GM10248 (cell line): ENCODE measurements at places on chromosomes 16 and 17.

GRCh38 chr16:50884066-50884860, 142.4 kb downstream of the CYLD start:
- peak; percentile 57 for DNase-seq

- no peak for DNase-seq
Observed at GRCh38 chr17:28807925-28808634, 34.5 kb downstream of the FAM222B start.

GRCh38 chr17:82272495-82273326, 789 bp downstream of the CSNK1D start:
- peak; percentile 65 for DNase-seq

DNA sequence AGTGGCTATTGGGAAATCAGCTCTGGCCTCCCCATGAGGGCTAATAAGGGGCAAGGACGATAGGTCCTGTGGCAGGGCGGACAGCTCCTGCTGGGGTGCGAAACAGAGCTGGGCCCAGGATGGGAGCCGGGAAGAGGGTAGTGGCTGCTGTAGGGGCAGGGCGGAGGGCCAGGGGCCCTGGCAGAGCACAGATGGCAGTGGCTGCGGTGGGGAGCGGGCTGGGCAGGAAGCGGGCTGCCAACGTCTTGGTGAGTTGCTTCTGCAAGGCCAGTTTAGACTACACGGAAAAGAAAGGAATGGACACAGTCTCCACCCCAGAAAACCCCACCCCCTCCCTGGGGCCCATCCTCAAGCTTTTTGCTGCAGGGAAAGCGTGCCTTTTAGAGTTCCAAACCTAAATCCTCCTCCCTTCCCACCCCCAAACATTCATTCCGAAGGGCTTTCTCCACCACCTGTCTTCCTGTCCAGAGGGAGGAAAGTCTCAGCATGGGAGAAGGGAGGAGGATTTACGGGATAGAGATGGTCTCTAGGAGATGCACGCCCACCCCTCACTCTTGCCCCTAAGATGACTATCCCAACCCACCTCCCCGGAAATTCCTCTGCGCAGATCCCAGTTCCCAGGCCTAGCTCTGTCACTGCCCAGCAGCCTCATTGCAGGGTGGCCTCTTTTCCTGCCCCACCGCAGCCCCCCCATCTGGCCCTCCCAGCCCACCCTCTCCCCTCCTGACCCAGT, 7.1 kb downstream of the NKIRAS2 start:
- no peak for DNase-seq

DNA sequence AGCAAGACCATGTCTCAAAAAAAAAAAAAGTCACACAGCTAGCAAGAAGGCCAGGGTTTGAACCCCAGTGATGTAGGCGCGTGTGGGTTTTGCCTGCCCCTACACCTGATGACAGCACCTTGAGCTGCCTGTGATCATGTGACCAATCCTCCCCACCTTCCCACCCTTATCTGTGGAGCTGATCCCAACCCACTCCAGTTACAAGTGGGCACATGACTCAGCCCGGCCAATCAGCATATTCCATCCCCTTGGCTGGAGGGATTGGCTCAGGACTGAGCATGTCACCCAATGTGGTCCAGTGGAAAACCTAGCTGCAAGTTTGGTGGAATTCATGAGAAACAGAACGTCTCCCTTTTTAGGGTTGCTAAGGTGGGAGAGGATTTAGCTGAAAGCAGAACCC, 6.6 kb downstream of the TMEM114 start:
- no peak for DNase-seq

DNA sequence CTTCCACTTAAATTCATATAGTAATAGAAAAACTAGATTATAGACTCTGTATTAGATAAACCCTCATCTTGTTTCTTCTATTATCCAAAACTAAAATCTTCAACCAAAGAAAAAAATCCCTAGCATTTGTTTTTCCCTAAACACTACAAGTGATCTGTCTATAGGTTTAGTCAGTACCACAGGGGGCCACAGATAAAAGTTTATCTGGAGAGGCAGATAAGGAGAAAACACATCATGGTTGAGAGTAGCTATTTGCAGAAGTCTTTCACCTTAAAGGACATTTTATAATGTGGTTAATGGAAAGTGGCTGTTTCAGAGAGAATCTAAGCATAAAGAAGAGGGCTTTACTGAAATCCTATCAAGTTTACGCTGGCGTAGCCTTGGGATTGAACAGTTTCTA, 160.1 kb downstream of the CDK5R1 start:
- no peak for DNase-seq

DNA sequence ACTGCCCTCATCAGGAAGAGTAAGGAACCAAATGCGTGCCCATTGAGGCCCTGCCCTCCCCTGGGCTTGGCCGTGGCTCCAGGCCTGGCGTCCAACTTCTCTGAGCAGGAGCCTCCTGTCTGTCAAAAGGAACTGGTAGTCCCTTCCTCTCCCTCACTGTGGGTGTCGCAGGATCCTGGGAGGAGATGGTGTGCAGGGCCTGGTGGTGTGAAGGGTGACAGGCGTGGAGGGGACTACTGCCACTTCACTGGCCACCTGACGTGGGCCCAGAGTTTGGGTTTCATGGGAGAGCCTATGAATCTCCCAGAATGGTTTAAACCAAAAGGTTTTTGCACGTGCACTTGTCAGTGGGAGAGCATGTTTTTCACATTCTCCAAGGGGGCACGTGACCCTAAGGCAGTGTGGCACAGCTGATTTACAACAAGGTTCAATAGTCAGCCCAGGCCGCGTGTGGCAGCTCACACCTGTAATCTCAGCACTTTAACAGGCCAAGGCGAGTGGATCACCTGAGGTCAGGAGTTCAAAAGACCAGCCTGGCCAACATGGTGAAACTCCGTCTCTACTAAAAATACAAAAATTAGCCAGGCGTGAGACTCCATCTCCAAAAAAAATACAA, 12.5 kb downstream of the ARL2BP start:
- no peak for DNase-seq

DNA sequence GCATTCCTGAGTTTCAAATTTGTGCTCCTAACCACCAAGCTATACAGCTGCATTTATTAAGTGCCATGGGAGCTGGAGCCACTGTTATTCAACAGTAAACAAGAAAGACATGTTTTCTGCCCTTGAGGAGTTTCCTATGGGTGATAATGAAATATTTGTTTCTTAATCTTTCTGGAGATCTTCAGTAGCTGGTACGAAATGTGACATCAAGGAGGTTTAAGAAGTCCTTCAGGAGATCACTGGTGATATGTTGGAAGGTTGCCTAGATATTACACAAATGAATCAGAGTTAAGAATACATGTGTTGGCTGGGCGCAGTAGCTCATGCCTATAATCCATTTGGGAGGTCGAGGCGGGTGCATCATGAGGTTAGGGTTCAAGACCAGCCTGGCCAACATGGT, 14.9 kb downstream of the RHOT1 start:
- DNase-seq: no peak

DNA sequence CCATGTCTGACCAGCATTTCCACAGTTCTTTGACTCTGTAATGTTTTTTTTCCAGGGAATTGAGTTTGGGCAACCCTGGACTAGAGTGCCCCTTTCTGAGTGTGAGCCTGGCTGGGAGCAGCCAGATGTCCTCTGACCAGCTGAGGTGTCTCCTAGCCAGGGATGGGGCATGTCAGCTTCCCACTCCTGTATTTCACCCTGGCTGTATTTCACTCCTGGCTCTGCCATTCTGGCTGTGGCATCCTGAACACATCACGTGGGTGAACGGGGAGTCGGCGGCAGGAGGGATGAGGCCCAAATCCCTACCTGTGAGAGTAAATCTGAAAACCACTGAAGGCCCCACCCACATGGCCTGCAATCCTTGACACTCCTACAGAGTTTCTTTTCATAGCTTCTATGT, 31.3 kb downstream of the KDM8 start:
- DNase-seq: no peak

- DNase-seq: no peak
Observed at GRCh38 chr17:6867849-6868248, 36.3 kb upstream of the TEKT1 start.

GRCh38 chr16:2782583-2783351, 4.6 kb downstream of the PRSS33 start:
- DNase-seq: no peak

DNA sequence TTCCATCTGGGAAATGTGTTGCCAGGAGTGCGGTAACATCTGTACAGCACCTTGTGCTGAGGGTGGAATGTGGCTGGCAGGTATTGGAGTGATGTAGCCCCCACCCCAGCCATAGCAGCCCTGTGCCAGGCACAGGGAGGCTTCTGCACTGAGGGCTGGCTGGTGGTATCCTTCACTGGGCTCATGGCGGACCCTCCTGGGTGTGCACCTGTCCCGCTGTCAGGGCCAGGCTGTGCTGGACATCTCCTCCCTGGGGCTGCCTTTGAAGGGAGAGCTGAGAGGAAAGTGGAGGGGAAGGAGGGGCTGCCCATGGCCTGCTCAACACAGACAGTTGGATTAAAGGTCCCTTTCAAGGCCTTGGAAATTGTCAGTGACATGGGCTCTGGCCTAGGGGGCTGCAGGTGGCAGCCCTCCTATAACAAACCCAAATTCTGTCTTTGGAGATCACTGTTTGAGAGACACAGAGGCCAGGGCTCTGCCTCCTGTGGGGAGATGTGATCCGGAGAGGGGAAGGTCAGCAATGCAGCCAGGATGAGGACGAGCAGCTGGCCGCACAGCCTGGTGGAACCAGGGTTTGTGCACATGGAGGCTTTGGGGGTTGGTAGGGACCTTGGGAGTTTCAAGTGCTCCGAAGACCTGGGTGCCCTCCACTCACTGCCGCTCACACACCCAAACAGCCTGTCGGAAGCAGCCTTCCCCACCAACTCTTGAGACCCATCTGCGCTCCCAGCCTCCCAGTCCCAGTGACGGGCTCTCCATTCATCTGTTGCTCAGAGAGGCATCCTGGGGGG, 22.8 kb downstream of the NKD1 start:
- DNase-seq: no peak

DNA sequence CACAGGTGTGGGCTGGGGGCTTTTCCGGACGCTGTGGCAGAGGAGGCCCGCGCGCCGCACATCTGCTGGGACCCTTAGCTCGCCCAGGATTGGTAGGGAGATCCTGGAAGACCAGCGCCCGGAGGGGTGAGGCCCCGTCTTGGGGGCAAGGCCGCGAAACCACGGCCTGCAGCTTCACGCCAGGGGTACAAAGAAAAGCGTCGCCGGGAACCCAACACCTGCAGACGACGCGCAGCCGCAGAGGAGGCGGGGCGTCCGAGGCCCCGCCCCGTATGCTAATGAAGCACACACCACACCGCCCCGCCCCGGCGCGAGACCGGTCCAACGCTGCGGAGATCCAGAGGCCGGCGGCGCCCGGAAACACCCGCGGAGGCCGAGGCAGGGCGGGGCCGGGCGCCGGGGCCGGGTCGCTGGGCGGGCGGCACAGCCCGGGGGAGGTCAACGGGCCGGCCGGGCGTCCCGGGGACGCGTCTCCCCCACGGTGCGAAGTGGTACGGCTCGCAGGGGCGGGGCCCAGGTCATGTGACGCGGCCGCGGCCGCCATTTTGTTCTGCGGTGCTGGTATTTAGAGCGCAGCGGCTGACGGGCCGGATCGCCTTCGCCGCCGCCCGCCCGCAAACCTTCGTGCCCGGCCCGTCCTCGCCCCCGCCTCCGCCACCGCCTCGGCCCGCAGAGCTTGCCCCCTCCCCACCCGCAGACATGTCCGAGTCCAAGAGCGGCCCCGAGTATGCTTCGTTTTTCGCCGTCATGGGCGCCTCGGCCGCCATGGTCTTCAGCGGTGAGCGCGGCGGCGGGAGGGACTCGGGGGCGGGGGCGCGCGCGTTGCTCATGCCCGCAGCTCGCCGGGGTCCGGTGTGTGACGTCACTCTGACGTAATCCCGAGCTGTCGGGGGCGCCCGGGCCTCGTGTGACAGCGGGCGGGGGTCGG, at the start of gene ATP6V0C:
ATP6V0C (plus strand) TSS at position 548 of the 928 bp plus-strand sequence; CDS start at position 700, 152 bp downstream.
- peak; percentile 97 for DNase-seq

- DNase-seq: peak; percentile 62
Observed at GRCh38 chr16:27366687-27367460, 35.1 kb upstream of the IL21R start.

- no peak for DNase-seq
Observed at GRCh38 chr16:2818272-2818876, 1.3 kb downstream of the PRSS21 start.

DNA sequence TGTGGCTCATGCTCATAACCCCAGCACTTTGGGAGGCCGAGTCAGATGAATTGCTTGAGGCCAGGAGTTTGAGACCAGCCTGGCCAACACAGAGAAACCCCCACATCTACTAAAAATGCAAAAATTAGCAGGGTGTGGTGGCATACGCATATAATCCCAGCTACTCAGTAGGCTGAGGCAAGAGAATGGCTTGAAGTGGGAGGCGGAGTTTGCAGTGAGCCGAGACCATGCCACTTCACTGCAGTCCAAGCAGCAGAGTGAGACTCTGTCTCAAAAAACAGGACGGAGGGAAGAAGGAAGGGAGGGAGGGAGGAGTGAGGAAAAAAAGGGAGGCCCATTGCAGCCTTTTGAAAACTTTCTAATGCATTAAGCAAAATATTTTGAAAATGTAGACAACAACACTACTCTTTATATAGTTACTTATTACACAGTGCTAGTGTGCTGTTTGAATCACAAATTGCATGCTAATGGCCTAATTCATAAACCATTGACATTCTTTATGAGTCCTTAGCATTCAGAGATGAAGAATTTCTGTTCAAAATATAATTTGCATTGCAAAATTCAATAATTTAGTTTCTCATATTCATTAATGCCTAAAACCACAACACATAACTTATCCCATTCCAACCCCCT, 59.4 kb downstream of the TMEM114 start:
- DNase-seq: no peak
